ENCODE measurements at places on chromosomes 7 and 10.

DNA sequence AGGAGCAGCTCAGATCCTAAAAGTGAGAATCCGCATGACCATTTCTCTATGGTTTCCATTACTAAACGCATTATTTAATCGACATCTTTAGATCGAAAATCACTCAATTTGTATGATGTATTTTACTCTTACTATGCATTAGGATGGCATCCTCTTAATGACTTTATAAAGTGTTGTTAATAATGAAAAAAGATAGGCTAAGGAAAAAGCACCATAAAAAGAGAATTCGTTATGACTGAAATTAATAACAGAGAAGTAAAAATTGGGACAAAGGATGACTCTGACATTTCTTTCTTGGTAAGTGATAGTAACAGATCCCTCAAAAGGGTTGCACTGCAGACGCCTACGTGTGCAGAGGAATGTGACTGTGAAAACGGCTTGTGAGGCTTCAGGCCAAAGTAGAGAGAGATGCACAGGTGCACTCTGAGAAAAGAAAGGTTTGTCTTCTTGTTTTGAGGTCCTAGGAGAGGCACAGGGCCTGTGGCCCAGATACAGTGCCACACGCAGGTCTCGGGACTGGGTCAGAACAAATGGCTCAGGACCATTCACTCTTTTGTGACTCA lies 23.0 kb upstream of the RBM33 start:
- no peak for DNase-seq
- H3K27ac ChIP-seq, result no peak overlapping the region
- no peaks in the 10 kb centered on the region for H3K27me3 ChIP-seq
- no peaks in the 10 kb centered on the region for H3K4me1 ChIP-seq
- no peak overlapping the region for H3K4me3 ChIP-seq

GRCh38 chr7:70135656-70136055 lies 537.4 kb downstream of the AUTS2 start:
- no peaks in the 10 kb centered on the region for H3K36me3 ChIP-seq
- DNase-seq, result no peak
- H3K27me3 ChIP-seq, result no peaks in the 10 kb centered on the region

DNA sequence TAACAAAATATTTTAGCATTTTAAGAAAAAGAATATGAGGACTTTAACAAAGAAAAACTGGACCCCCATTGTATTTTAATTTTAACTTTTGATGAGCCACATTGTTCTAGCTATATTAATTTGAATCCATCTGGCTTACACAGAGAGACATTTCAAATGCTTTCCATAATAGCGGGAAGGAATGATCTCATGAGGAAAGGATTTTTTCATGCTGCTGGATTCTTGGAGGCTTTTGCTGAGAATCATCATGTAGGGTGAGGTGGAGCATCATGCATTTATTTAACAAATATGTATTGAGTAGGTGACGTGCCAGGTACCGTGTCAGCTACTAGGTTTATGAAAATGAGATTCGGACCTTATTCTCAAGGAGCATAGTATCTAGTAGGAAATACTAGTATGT lies 1006.3 kb downstream of the SORCS1 start:
- no peaks in the 10 kb centered on the region for H3K4me1 ChIP-seq
- no peak overlapping the region for H3K27ac ChIP-seq
- no peaks in the 10 kb centered on the region for H3K36me3 ChIP-seq
- no peak overlapping the region for H3K4me3 ChIP-seq
- no peak for DNase-seq
- no peaks in the 10 kb centered on the region for H3K27me3 ChIP-seq

- no peak for DNase-seq
- H3K36me3 ChIP-seq, result no peaks in the 10 kb centered on the region
- H3K4me3 ChIP-seq, result no peak overlapping the region
- H3K27ac ChIP-seq, result no peak overlapping the region
- H3K4me1 ChIP-seq, result peaks cover 18% of the 10 kb centered on the region
Observed at GRCh38 chr10:69445041-69445440, 6.2 kb upstream of the TSPAN15 start.

DNA sequence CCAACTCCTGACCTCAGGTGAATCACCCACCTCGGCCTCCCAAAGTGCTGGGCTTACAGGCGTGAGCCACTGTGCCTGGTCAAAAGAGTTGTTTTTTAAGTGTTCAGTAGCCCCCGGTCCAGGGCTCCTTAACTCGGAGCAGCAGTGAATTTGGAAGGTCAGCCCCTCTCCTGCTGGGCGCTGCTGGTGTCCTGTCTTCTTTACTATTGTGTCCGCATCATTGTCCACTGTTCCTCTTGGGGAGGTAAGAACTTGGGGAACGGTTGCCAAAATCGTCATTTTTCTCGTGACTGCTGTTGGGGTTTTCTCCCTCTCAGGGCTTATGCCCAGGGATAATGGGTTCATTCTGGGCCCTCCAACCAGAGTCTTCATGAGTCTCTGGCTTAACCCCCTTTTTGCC lies 46.7 kb downstream of the CAMK1D start:
- no peak overlapping the region for H3K27ac ChIP-seq
- no peaks in the 10 kb centered on the region for H3K36me3 ChIP-seq
- H3K4me1 ChIP-seq, result peaks cover 9% of the 10 kb centered on the region
- no peaks in the 10 kb centered on the region for H3K27me3 ChIP-seq

DNA sequence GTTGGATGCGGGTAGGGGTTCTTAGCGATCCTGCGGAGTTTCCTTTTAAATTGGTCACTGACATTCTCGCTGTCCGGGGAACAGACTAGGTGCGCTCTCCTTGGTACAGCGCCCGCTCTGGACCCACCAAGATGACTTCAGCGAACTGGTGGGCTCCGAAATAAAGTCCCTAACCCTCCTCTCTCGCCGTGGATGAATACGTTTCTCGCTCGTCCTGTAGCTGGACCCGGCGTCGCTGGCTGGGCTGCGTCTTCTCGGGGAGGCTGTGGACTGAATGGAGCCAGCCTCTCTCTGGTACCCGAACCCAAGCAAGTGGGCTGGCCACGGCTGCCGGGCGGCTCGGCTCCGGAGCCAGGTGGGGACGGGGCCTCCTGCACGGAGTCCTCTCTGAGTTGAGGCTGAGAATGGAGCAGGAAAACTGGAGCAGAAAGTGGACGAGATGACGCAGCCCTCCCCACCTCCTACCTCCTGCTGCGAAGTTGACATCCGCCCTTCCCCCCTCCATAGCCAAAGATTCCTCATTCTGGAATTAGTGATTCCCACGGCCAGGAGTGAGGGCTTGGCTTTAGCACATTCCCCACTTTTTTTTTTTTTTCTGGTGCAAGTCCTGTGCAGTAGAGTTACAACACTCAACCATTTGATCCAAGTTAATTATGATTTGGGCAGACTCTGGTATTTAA lies 1.5 kb downstream of the UNC5B start:
- no peaks in the 10 kb centered on the region for H3K36me3 ChIP-seq
- DNase-seq, result no peak
- H3K4me1 ChIP-seq, result peaks cover 56% of the 10 kb centered on the region
- H3K27me3 ChIP-seq, result no peaks in the 10 kb centered on the region

DNA sequence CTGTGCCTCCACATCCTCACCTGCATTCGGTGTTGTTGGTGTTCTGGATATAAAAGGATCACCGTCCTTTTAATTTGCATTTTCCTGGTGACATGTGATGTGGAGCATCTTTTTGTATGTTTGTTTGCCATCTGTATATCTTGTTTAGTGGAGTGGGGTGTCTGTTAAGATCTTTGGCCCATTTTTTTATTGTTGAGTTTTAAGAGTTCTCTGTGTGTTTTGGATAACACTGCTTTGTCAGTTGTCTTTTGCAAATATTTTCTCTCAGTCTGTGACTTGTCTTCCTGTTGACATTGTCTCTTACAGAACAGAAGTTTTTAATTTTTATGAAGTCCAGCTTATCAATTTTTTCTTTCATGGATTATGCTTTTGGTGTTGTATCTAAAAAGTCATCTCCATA lies 38.5 kb downstream of the DYNC2I1 start:
- H3K4me1 ChIP-seq, result no peaks in the 10 kb centered on the region
- no peak overlapping the region for H3K27ac ChIP-seq
- H3K27me3 ChIP-seq, result no peaks in the 10 kb centered on the region
- H3K4me3 ChIP-seq, result no peak overlapping the region

DNA sequence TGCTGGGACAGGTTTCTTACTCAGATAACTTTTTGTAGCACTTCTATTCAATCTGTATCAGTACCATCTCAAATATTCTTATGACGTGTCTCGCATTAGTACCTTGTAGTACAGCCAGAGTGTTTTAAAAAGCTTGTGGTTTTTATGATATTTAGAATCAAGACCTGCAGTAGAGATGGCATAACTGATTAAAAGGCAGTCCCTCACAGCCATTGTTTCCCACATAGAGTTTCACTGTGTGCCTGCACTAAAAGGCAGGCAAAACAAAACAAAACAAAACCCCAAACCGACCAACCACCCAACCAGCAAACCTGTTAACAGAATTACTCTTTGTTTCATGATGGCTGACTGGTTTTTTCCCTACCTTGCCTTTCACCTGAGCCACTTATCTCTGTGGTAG lies 221.3 kb upstream of the DGKB start:
- H3K36me3 ChIP-seq, result no peaks in the 10 kb centered on the region
- no peaks in the 10 kb centered on the region for H3K4me1 ChIP-seq
- H3K4me3 ChIP-seq, result no peak overlapping the region
- DNase-seq, result no peak

- DNase-seq, result no peak
- H3K27ac ChIP-seq, result no peak overlapping the region
- no peak overlapping the region for H3K4me3 ChIP-seq
- H3K27me3 ChIP-seq, result no peaks in the 10 kb centered on the region
Observed at GRCh38 chr7:19747740-19748339, 25.6 kb downstream of the TMEM196 start.

- no peaks in the 10 kb centered on the region for H3K4me1 ChIP-seq
- H3K27ac ChIP-seq, result no peak overlapping the region
- H3K36me3 ChIP-seq, result no peaks in the 10 kb centered on the region
- H3K4me3 ChIP-seq, result no peak overlapping the region
- H3K27me3 ChIP-seq, result no peaks in the 10 kb centered on the region
Observed at GRCh38 chr10:7886056-7886455, 67.8 kb downstream of the TAF3 start.
